ENCODE measurements at places on chromosomes 4 and X.

DNA sequence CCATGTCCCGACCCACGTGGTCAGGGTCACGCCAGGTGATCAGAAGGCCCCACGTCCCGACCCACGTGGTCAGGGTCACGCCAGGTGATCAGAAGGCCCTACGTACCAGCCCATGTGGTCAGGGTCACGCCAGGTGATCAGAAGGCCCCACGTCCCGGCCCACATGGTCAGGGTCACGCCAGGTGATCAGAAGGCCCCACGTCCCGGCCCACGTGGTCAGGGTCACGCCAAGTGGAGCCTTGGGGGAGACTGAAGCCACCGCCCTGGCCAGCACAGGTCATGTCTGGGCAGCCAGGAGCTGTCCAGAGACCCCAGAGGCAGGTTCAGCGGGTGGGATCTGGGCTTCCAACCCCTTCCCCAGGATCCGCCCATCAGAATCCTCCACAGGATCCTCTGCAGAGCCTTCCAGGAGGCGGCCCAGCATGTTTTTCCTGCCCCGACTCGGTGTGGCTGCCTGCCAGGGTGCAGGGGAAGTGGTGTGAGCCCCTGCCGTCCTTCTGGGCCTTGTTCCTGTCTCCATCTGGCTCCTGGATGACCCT is 58.4 kb downstream of the FAM53A start:
- DNase-seq = no peak

DNA sequence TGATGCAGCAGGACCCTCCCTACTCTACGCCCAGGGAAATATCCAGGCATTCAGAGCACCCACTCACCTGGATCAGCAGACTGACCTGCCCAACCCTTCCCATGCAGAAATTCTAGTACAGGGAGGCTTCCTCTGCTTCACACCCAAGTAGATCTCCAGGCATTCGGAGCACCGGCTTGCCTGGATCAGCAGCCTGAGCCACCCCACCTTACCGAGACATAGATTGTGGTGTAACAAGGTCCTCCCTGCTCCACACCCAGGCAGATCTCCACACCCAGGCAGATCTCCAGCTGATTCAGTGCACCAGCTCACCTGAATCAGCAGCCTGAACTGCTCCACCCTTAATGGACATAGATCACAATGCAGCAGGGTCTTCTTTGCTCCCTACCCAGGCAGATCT is 215.1 kb upstream of the CPEB2 start:
- DNase-seq = no peak

- DNase-seq = no peak
These were observed 6.8 kb downstream of the NKX6-1 start for GRCh38 chr4:84492290-84492689.

DNA sequence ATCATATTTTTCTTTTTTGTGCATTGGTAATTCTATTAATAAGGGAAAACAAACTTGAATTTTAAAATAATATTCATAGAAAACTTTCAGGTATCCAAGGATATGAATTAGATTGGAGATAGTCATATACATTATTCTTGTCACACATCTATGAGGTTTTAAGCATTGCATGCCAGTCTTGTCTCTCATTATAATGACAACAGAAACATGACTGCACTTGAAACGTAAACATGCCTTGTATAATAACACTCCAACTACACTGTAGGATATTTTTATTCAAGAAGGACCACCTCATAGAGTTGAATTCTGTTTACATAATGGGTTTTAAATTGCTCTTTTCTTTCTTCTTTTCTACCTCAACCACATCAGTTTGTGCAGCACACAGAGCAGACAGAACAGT is 104.5 kb downstream of the DCAF8L2 start:
- DNase-seq = no peak

- DNase-seq = peak; percentile 70
These were observed 67.5 kb upstream of the SH3RF1 start for GRCh38 chr4:169338241-169338640.

- DNase-seq = no peak
These were observed 93.4 kb upstream of the RXFP1 start for GRCh38 chr4:158428242-158428641.

DNA sequence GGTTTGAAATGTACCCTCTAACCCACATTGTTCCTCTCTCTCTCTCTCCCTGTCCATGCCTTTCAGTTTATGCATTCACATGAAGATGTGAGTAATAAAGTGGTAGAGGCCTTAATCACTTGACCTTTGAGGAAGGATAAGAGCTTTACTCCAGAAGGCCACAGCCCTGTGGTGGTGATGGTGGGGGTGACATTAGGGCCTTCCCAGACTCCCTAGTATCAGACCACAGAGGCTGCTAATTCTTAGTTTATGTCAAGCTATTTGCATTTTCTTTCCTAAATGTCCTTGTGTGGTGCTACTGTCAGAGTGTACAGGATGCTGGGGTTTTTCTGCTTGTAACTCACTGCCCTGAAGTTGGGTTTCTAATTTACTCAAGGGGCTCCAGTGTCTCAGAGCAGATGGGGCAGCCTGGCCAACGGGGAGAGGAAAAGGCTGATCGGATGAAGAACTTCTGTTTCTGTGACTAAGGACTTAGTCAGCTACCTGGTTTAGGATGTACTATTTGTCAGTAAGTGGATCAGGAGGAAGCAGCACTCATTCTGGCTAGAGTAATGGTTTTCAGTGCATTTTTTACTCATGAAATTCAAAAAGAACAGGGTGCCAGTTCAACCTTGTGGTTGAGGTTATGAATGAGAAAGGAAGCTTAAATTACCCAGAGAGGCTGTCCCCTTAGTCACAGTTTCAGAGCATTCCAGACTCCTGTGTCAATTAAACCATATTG is 509.6 kb upstream of the DIPK2B start:
- DNase-seq = peak; percentile 98

- DNase-seq = peak; percentile 11
These were observed 825 bp upstream of the RASGEF1B start for GRCh38 chr4:81472281-81473182.
